ENCODE measurements at places on chromosomes 16 and 17. TPM values are rescaled to one million over a fixed set of nuclear protein-coding genes. Genes with fewer than 3 reads are reported as not detected.

Gene TEKT5
- not detected for total RNA-seq

DNA sequence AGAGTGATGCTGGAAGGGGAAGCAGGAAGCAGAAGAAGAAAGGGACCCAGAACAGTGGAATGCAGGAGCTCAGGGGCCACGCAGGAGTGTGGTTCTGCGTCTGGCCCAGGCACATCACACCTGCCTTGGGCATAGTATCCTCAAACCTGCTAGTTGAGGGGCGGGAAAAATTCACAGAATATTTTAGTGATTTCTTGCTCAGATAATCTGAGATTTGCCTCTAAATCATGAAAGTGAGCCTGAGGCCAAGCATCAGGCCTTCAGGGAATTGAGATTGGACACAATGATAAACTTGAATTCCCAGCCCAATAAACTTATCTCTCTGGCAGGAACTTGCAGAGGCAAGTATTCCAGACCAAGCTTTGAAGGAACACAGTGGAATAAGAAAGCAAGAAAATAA lies 48.5 kb upstream of the CCL2 start:
- no peak for DNase-seq

- DNase-seq, result no peak
Measured at GRCh38 chr16:49914657-49915056, 58.7 kb upstream of the ZNF423 start.

Gene ITGAL
- 662 TPM for total RNA-seq

DNA sequence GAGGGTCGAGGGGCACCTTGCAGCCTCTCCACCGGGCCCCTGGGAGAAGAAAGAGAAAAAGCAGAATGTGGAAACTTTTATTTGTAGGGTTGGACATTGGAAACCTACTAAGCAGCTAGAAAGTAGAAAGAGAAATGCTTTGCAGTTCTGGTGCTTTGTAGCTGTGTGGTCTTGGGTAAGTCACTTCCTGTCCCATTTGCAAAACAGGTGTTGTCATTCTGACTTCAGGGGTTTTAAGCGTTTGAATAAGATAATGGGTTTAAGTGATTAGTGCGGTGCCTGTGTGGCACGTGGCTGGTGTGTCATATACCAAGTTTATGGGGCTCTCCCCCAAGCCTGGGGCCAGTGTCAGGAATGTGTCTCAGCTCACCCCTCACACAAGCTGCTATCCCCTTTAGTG lies 1.6 kb downstream of the CA4 start:
- DNase-seq, result no peak

DNA sequence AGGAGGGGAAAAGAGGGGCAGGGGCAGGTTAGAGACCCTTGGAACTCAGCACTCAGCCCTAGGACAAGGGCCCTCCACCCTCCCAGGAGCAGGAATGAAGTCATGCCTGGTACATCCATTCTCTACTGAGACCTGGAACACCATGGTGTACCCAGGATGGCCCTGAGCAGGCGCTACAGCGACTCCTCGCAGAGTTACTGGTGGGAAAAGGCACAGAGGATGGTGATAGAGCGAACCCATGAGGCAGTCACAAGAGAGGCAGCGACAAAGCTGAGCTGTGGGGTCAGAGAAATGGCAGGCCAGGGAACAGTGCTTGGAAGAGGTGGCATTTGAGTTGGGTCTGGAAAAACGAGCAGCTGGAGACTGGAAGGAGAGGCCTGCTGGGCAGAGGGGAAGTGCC lies 37.5 kb downstream of the SRCIN1 start:
- no peak for DNase-seq

DNA sequence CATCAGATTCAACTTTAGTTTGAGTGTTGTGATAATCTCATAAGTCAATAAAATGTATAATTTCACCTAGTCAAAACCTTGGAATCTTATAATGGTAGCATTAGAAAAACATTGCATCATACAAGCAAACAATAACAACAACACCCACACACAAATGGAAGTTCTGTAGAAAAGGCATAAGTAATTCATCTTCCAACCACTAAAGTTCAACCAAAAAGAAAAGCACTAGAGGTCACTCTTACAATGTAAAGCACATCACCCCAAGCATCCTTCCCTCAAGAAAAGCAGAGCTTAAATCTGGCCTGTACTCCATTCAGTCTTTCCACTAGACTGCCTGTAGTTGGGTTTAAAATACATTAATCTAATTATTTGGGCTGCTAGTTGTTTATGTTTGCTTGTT lies 1.8 kb downstream of the CNTNAP4 start:
- no peak for DNase-seq

Gene ALDH3A1
- not detected for total RNA-seq

Gene LGALS9B
- 0.79 TPM for total RNA-seq

GRCh38 chr17:33459078-33459940 lies 166.2 kb upstream of the ASIC2 start:
- DNase-seq, result no peak

DNA sequence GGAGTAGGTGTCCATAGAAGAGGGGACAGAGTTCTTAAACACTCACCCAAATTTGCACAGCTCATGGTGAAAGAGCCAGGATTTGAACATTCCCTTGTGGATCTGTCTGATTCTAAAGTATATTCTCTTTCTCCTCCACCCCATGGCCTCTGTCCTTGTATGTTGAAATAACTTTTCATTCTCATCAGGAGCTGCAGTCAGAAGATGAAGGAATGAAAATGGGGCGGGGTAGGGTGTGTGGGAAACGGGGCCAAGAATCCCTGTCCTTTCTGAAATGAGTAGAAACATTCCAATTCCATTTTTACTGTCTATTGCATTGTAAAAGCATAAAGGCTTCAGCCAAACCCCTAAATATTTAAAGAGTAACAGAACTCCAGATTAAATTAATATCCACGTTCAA lies 42.8 kb downstream of the NOG start:
- no peak for DNase-seq

Gene NKD1
- 0.91 TPM for total RNA-seq

GRCh38 chr17:44922136-44922535 lies 6.8 kb upstream of the GFAP start:
- peak; percentile 12 for DNase-seq

Gene CSH1
- not detected for total RNA-seq

- DNase-seq, result no peak
Measured at GRCh38 chr16:85353839-85354685, 241.8 kb upstream of the CIBAR2 start.

DNA sequence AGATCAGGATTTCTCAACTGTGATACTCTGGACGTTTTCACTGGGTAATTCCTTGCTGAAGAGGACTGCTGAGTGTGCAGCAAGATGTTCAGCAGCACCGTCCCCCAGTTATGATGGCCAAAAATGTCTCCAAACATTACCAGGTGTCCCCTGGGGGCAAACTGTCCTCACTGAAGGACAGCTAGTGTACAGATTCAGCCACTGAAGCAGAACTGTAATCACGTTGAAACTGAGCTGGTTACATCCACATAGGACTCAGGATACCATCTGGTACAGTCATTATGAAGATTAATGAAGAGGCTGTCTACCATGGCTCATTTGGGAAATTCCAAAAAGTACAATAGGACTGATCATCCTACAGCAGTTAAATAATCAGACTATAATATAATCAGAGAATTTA lies 43.3 kb upstream of the GINS3 start:
- no peak for DNase-seq

DNA sequence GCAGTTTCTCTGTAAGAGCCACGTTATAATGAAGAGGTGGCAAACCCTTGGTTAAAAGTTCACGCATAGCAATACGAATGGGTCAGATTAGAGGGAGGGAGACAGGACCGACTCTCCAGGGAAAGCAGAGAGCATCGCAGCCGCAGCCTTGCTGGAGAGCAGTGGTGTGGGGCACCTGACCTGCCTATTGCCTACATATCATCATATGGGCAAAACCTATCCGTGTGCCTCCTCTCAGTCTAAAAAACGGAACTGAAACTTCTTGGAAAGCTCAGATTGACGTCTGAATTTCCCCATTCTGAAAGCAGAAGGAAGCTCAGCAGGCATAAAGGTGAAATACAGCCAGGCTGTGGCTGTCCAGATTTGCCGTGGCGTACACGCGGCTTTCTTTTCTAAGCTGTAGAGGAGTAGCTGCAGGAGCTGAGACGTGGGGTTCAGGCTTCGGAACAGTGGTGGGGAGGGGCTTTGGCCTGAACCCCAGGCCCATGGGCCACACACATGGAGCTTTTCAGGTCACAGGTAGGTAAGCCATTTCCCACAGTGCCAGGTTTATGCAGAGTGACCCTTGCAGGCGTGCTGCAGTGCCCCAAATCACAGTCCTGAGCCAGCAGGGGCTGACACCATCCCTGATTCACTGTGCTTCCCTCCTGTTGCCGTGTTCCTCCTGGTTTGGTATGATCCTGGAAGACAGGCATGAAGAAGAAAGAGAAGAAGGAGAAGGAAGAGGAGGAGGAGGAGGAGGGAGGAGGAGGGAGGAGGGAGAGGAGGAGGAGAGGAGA lies 41.6 kb upstream of the TNRC6C start:
- DNase-seq, result no peak

DNA sequence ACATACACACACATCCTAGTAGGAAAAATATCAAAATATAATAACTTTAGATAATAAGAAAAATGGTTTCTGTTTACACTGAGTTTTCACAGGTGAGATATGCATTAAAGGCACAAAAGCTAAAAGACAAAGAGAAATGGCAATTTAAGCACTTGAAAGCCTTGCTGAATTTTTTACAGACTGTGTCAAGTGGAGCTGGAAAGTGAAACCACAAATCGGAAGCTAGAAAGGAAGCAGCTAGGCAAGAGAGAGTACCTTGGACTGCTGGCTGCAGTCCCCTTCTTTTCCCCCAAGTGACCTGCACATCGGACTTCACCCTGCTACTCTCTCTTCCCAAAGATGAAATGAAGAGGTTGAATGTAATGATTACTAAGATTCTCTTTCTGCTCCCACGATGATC lies 135.1 kb downstream of the CDH13 start:
- no peak for DNase-seq

Gene IL21R
- total RNA-seq, result 27.2 TPM

GRCh38 chr16:31487071-31487719 lies 4.3 kb downstream of the SLC5A2 start:
- DNase-seq, result no peak

GRCh38 chr16:8620535-8620934 lies 963 bp upstream of the METTL22 start:
- DNase-seq, result no peak

DNA sequence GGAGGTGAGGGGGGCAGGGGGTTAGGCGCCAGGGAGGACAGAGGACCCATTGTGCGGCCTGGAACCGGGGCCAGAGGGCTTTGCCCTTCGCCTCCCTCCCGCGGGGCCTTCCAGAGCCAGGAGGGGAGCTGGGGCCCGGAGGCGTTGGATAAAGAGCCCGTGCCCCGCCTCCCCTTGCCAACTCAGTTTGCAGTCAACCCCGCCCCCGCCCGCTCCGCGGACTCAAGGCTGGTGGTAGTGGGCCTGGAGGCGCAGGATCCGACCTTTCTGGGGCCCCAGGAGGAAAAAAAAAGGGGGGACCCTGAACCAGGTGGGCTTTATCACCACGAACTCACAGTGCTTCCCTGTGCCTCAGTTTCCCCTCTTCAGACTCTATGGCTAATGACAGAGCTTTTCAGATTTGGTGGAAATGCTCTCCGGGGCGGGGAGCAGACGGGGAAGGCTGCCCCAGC lies 2.0 kb upstream of the SPHK1 start:
- DNase-seq, result no peak

Gene CCL4
- total RNA-seq, result 12.2 TPM

- DNase-seq, result no peak
Measured at GRCh38 chr17:31061678-31062077, 33.1 kb upstream of the NF1 start.

Gene LGALS9
- total RNA-seq, result 159 TPM

DNA sequence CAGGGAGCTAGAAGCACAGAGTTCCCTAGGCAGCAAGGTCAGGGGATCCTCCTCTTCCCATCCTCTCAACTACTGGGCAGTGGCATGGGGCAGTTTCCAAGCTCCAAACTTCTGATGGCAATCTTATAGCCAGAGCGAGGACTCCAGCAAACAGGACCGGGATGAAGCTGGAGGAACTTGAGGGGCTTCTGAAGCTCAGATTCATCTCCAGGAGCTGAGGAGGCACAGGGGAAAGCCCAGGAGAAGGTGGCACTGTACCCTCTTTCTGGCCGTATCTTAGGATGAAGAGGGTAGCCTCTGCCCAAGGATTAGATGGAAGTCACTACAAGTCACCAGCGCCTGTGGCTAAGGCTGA lies 50.0 kb upstream of the RPL38 start:
- DNase-seq, result no peak

GRCh38 chr17:4247361-4247970 lies 16.3 kb downstream of the ANKFY1 start:
- DNase-seq, result no peak

Gene CCL7
- not detected for total RNA-seq

Gene TNFRSF17
- not detected for total RNA-seq

DNA sequence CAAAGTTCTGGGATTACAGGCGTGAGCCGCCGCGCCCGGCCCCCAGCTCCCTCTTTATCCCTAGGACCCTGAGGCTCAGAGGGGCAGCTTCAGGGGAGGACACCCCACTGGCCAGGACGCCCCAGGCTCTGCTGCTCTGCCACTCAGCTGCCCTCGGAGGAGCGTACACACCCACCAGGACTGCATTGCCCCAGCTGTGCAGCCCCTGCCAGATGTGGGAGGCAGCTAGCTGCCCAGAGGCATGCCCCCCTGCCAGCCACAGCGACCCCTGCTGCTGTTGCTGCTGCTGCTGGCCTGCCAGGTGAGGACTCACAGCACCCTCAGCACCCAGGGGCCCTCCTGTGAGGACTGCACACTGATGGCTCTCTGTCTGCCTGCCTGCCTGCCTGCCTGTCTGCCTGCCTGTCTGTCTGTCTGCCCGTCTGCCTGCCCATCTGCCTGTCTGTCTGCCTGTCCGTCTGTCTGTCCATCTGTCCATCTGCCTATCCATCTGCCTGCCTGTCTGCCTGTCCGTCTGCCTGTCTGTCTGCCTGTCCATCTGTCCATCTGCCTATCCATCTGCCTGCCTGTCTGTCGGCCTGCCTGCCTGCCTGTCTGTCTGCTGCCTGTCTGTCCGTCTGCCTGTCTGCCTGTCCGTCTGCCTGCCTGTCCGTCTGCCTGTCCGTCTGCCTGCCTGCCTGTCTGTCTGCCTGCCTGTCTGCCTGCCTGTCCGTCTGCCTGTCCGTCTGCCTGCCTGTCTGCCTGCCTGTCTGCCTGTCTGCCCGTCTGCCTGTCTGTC lies 5.0 kb downstream of the GCGR start:
- DNase-seq, result no peak

DNA sequence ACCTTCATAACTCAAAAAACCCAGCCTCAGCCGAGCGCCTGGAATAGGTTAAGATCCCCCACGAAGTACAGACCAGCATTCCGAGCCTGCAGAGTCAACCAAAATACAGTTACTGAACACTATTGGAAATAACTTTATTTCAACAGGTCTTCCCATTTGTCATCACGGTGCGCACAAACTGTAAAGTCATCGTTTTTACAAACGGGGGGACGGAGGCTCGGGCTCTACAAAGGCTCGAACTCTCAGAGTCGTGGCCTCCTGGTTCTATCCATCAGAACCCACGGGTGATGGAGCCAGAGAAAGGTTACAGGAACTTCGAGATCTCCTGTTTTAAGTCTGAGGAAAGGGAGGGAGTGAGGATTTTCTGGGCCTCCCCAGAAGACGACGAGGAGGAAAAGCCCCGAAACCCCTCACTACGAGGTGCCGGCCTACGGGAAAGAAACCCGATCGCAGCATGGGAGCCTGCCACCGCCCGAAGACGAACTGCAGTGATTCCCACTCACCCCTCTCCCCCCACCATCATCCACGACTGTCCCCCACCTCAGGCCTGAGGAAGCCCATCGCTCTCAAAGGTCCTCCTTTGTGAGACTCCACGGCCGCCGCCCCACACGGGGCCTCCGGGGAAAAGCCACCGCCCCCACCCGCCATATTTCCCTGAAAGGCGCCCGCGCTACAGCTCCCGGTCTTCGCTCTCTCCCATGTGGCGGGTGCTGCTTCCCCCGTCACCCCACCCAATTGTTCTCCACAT lies 917 bp downstream of the YWHAE start:
- DNase-seq, result no peak
